ENCODE measurements at places on chromosomes 11 and 22.
A peak's percentile ranks its signal among the peaks of the same experiment; 100 is the strongest.

DNA sequence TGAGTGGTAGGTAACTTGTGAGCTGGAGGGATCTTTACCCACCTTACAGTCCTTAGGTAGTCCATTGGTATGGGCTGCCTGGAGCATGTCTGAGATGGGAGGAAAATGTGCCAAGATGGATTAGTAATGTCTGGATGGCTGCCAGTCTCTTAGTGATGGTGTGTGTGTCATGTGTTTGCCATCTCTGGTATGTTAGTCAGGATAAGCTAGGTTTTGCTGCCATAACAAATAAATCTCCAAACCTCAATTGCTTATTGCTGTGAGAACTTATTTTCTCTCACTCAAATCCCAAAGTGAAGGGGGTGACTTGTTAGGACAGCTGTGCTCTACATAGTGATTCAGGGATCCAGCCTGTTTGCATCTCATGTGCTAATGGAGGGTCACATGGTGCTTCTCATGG is 40.9 kb upstream of the MYEOV start:
- no peak for DNase-seq

- no peak for DNase-seq
Observed at GRCh38 chr11:114252767-114253166, 43.4 kb upstream of the NNMT start.

DNA sequence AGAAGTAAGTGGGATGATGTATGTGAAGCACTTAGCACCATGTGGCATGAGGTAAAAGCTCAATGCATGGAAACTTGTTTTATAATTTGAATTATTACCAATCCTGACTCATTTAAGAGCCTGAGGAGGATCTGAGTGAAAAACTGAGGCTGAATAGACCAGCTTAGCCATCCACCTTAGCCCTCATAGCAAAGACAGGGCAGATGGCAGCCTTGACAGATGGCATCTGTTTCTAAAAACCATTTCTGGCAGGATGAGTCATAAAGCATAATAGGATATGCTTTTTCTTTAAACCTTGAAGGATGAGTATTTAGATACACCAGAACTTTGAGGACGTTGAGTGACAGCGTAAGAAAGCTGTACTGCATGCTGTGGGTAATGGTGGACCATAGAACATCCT is 61.0 kb upstream of the NAV2 start:
- DNase-seq: no peak

DNA sequence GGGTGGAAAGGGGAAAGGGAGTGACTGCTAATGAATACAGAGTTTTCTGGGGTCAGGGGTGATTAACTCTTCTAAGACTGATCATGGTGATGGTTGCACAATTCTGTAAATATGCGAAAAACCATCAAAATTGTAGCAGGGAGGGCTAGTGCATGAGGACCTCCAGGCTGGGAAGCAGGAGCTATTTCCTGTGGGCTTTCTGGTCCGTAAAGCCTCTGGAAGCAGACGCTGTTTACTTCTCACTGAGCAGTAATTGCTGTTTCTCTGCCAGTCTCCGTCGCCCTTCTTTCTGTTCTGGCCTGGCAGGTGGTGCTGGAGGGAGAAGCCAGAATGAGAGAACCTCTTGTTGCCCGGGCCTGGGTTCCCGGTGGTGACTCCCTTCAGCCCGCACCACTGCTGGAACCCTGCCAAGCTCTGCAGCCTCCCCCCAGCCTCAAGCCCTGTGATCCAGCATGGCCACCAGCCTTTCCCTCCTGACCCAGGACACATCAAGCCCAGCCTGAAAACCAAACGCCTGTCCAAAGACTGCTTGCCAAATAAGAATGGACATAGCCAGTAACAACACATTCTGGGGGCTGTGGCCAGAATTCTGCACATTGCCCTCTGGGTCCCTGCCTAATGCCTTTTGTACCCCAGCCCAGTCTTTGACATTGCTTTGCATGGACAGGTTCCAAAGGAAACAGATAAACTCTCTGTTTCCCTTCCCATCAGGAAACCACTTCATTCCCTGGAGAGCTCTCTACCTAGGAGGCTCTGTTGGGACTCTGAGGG is 201.0 kb upstream of the NAV2 start:
- no peak for DNase-seq

DNA sequence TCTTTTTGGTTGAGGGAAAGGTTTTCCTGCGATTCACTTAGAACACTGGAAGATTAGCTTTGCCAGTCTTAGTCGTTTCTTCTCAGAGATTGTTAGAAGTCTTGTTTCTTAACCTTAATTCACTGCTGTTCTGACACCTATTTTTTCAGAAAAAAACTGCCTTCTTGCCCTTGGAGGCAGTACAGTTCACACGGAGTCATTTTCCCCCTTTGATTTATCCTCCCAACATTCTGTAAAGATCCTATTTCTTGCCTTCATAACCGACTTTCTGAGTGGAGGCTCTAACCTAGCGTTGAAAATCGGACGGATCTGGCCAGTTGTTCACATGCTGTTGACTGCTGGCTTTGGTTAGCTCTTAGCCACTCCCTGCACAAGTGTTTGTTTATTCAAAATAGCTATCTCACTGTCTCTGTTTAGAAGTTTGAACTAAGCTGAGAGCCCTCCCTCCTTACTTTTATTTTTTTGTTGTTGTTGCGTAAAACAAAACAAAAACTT is 737 bp downstream of the BCL2L13 start:
- DNase-seq: no peak

GRCh38 chr11:65439331-65440181 is 17.0 kb downstream of the NEAT1 start:
- no peak for DNase-seq

DNA sequence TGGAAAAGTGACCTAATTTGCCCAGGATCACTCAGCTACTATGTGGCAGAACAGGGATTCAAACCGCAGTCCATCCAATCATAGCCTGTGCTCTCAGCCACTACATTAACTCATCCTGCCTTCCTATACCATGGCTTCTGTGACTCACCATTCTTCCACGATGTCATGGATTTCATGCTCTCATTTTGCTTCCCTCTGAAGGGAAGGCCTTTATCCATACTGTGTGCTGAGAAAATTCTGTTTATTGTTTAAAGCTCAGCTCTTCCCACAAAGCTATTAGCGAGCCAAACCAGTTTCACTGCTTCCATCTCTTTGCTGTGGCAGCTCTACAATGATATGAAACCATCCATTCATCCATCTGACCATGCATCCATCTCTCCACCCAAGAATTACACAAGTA is 289.9 kb downstream of the TENM4 start:
- no peak for DNase-seq

- no peak for DNase-seq
Observed at GRCh38 chr11:130790689-130791088, 125.6 kb downstream of the SNX19 start.

GRCh38 chr11:88576741-88577140 is 239.2 kb upstream of the CTSC start:
- DNase-seq: no peak

- no peak for DNase-seq
Observed at GRCh38 chr11:20243974-20244373, 83.7 kb upstream of the DBX1 start.

GRCh38 chr11:95145430-95146060 is 55.9 kb downstream of the ENDOD1 start:
- no peak for DNase-seq

- DNase-seq: no peak
Observed at GRCh38 chr11:28618416-28618815, 510.2 kb downstream of the METTL15 start.

DNA sequence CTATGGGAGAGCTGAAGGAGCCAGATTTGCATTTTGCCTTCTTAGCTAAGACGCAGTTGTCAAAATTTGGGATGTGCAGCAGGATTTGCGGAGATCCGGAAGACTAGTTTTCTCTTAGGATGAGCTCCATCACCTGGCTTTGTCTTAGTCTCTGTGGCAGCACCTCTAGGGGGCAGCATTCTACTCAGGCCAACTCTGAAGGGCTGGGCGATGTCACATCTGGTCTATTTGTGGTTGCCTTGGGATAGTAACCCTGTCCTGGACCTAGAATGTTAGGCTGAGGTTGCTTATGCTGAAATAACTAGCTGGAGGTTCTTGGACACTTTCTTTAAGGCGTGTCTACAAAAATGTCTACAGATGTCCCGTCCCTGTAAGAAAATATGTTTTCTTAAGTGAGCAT is 116.2 kb downstream of the FAT3 start:
- DNase-seq: no peak

DNA sequence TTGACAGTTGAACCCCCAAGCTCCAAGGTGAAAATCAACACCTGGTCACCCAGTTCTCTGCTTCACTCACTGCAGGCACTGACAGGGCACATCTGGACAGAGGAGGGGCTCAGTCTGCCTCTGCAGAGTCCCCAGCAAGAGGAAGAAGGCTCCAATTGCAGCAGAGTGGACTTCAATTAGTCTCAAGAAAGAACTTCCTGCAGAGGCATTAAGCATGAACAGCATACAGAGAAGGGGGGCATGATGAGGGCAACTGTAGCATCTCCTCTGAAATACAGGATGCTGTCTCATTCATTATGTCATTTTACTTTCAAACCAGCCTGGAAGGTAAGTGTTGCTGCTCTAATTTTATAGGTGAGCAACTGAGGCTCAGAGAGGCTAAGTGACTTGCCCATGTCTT is 11.1 kb downstream of the GDPD5 start:
- no peak for DNase-seq

GRCh38 chr11:124676386-124676785 is 2.7 kb downstream of the SPA17 start:
- DNase-seq: no peak

- no peak for DNase-seq
Observed at GRCh38 chr22:47052236-47053012, 290.0 kb downstream of the TBC1D22A start.

DNA sequence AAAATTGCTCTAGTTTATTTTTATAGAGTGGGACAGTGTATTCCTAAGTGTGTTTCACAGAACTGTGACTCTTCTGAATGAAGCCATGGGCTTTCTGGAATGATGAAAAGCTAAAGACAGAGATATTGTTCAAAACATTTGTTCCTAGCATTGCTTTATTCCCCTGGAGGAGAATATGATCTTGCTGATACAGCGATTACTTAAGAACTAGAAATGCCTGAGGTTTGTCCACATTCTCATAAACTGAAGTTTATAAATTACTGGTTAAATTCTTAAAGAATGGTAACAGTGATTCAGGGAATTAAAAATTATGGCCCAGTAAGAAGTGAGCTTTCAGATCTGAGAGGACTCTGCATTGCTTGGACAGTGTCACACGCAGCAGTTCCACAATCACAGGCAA is 690.3 kb downstream of the FAM181B start:
- DNase-seq: no peak

- DNase-seq: peak; percentile 35
Observed at GRCh38 chr11:128726458-128727139, 32.7 kb downstream of the FLI1 start.

DNA sequence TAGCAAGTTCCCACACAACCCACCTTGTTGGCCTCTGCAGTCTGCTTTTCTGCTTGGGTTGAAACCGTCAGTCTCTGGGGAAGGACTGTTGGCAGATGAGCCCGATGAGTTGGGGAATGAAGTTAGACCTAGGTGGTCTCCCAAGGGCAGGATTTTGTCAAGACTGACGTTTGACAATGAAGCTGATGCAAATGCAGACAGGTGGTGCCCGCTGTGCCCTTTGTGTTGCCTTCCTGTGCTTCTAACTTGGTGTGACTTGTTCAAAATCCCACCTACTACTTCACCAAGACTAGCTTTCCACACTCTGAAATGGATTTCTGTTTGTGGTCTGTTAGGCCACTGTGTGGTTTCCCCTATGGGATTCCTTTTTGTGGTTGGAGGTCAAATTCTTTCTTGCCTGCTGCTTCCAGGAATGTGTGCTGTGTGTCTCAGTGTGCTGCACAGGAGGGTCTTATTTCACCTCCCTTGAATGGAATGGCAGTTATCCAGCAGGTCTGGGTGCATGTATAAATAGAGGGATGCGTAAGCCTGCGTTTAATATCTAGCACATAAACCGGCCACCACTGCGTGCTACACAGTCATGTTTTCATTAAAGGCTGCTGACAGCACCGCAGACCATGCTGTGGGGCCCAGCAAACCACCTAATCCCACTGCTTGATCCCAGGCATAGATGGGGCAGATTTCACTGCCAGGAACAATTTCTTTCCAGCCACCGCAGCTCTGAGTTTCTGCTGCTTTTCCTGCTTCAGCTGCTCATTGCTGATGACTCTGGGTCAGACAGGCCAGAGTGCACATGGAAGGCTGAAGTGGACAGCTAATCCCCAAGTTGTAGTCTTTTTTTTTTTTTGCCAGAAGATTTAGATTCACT is 44.8 kb downstream of the ADAMTS8 start:
- no peak for DNase-seq

- no peak for DNase-seq
Observed at GRCh38 chr11:95283650-95284049, 52.6 kb upstream of the SESN3 start.

- DNase-seq: no peak
Observed at GRCh38 chr11:12229450-12230229, 119.2 kb downstream of the MICAL2 start.

GRCh38 chr11:68076371-68077042 is 37.7 kb downstream of the TCIRG1 start:
- no peak for DNase-seq

GRCh38 chr22:19226428-19226827 is 47.9 kb upstream of the SLC25A1 start:
- DNase-seq: no peak

DNA sequence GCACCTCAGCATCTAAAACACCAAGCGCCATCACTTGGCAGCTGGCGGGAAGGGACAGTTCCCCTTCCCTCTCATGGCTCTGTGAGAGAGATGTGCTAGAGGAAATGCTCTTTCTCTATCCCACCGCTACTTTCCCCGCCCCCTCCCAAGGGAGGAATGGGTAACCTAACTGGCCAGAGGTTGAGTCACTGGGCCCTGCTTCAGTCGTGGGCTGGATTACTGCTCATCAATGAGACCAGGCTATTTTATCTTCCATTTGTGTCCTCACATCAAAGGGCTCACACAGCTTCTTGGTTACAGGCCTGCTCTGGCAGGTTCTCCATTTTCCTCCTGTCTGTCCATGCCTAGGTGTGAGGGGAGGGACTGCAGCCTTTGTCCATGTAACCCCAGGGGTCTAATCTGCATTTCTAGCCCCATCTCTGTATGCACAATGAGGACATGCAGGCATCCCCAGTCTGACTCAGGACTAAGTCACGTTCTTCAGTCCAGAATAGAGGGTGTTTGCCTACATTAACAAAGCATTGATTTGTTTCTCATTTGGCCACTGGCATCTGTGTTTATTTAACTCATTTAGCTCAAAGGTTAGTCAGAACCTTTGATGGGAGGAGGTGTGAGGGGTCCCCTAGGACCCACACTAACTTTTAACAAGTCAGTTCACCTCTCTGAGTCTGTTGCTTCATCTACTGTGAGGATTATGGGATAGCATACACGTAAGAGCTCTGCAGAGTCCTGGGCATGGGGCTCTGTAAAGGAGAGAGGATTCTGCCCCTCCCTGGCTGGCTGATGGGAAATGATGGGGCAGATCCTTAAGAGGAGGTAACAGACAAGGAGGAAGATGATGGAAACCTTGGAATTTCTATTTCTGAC is 99.1 kb downstream of the XRRA1 start:
- no peak for DNase-seq

DNA sequence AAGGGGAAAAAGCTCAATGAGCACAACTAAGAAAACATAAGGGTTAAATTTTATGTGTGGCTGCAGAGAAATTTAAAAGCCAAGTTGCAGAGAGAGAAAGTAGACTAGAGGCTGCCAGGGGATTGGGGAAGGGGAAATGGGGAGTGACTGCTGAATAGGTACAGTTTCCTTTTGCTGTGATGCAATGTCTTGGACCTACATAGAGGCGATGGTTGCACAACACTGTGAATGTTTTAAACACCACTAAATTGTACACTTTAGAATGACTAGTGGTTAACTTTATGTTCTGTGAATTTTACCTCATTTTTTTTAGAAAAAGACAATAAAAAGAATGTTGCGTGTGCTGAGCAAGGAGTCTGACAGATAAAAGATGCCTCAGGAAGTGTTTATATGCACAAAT is 36.5 kb downstream of the TENM4 start:
- DNase-seq: no peak
